ENCODE measurements at places on chromosomes 4 and X. TPM values are rescaled to one million over a fixed set of nuclear protein-coding genes. Genes with fewer than 3 reads are reported as not detected.
A peak's percentile ranks its signal among the peaks of the same experiment; 100 is the strongest.

- no peak for DNase-seq
Observed at GRCh38 chr4:79540143-79540542, 132.1 kb upstream of the GK2 start.

The DCAF8L1 gene
- not detected for total RNA-seq

- no peak for DNase-seq
Observed at GRCh38 chr4:140239311-140239710, 85.3 kb upstream of the MAML3 start.

DNA sequence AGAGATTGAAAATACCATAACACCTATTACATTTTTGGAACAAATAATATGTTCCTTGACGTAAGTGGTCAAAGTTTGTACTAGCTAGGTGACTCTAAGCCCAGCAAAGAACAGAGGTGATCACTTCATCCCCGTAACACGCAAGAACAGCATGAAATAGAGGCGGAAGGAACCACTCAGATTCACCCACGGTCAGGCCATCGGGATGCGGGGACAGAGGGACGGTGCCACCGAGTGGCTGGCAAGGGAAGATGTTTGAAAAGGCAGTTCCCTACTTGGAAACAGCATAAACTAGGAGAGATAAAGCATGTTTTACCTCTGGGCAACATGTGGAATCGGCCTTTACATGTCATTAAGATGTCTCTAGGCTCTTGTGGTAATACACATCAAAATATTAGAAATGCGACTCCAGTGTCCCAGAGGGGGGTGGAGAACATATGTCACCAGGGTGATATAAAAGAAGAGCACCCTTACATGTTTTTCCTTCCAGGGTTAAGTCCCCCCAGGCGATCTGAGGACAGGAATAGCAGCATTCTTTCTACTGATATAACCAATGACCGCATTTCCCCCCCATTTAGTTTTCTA is 84.0 kb downstream of the PHKA2 start:
- DNase-seq = no peak

The MAGEB10 gene
- total RNA-seq = not detected

GRCh38 chr4:155607481-155607880 is 59.2 kb upstream of the GUCY1A1 start:
- DNase-seq = no peak

The RAI2 gene
- total RNA-seq = 0.76 TPM

DNA sequence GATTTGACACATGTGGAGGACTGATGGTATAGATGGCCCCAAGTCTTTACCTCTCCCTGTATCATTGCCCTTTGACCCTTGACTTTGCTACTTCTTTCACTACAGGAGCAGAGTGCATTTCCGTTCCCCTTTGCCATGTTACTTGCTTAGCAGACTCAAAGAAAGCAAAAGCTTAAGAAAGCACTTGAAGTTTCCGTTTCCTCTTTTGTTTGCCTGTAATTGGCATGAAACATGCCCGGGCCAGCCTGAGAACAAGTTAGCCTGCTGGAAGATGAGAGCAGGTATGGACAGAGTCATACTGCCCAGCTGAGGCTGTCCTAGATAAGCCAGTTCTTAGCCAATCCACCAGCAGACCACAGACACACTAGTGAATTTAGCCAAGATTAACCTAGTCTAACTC is 206.0 kb downstream of the BCOR start:
- no peak for DNase-seq

DNA sequence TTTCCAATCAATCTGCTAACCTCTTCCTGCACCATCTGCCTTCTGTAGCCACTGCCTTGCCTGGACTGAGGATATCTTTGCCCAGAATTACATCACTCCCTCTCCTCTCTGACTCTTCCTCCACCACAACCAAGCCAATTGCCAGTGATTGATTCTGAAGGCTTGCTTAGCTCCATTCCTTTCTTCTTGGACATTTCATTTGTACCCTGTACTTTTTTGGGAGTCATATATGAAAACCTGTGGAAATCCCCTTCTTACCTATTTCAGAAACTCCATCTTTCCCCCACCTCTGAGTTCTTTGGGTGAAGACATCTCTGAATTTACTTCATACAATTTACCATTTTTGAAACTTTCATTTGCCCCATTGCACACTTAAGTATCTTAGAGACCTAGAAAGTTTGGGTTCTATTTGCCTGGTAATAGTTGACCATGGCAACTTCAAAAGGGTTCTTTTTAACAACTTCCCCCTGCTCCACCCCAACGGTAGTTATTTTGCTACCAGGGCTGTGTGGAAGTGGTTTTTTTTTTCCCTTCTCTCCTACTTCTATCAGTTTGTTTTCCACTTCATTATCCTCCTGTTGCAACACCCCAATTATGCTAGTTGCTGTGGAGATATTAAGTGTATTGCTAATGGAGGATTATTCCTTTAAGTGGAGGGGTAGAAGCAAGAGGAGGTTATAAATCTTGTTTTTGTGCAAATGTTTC is 14.3 kb downstream of the SGMS2 start:
- DNase-seq = no peak

GRCh38 chr4:160353548-160353947 is 1250.7 kb downstream of the RAPGEF2 start:
- no peak for DNase-seq

DNA sequence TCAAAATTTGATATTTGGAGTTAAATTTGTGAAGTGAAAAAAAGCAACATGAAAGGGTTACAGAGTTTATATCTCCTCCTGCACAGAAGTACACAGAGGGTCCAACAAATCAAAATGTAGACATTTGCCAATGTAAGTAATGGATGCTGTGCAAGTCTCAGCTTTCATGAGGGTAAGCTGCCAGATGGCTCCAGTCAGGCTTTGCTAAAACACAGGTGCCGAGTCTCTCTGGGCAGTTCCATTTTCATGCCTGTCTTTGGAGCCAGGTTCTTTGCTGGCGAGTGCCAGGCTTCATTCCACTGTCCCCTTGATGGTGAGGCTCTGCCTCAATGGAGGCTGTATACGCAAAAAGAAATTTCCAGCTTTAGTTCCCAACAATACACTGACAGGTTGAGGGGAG is 27.9 kb downstream of the SLC4A4 start:
- no peak for DNase-seq

DNA sequence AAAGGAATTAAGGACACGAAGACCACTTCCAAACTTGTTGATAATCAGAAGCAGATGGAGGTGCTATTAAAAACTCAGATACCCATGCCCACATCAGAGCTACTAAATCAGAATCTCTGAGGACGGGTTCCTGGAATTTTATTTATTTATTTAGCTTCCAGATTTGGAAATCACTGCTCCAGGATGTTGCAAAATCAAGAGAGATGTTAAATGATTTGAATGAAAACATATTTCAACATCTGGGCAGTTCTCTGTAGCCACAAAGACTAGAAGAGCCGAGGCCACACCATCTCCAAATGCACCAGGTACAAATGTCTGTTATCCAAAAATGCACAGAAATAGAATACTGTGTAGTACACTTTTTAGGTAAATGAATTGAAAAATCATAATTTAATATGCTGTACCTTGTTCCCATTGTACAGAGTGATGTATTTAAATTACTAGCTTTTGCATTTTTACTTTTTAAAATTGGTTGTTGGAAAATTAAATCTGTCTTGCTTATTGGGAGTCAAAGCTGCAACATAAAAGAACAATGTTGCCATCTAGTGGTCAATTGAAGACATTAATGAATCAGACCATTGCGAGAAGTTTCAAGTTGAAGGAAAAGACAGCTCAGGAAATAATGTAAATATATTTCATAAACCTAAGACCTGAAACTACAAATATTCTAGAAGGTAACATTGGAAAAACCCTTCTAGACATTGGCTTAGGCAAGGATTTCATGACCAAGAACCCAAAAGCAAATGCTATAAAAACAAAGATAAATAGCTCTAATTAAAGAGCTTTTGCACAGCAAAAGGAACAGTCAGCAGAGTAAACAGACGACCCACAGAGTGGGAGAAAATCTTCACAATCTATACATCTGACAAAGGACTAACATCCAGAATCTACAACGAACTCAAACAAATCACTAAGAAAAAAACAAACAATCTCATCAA is 151.3 kb upstream of the TTC29 start:
- DNase-seq = no peak

DNA sequence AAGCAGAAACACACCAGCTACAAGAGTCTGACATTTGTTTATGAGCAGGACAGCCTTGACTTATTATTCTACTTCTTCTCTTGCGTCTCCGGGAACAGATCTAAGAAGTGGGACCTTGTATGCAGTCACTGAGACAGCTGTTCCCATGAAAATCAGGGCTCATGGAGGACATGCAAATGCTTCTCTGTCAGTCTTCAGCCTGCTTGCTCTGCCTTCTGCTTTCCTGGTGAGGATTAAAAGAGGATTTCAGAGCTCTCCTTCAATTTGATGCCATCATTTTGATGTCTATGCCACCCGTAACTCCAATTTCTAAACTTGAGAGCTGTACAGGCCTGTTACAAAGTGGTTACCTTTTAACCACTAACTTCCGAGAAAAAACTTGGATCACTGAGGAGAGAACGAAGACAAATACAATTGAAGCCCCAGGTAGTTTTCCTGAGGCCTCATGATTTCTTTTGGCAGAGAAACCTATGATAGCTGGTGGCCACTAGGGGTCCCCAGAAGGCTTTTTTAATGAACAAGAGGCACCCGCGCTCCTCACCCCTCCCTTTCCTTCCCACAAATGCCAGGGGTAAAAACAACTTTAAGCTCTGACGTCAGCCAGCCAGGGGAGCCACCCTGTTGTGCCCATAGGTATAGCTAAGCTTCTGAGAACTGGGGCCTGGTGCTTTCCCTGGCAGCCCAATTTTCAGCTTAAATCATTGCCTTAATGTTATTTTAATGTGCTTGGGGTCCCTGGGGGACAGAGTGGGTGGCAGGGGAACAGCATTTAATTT is 97.0 kb downstream of the DDIT4L start:
- DNase-seq = peak; percentile 90

Measured in T-cell (primary cell).